Peyer's patch (tissue), 4 donors: ENCODE measurements at places on chromosomes 11 and 22.

DNA sequence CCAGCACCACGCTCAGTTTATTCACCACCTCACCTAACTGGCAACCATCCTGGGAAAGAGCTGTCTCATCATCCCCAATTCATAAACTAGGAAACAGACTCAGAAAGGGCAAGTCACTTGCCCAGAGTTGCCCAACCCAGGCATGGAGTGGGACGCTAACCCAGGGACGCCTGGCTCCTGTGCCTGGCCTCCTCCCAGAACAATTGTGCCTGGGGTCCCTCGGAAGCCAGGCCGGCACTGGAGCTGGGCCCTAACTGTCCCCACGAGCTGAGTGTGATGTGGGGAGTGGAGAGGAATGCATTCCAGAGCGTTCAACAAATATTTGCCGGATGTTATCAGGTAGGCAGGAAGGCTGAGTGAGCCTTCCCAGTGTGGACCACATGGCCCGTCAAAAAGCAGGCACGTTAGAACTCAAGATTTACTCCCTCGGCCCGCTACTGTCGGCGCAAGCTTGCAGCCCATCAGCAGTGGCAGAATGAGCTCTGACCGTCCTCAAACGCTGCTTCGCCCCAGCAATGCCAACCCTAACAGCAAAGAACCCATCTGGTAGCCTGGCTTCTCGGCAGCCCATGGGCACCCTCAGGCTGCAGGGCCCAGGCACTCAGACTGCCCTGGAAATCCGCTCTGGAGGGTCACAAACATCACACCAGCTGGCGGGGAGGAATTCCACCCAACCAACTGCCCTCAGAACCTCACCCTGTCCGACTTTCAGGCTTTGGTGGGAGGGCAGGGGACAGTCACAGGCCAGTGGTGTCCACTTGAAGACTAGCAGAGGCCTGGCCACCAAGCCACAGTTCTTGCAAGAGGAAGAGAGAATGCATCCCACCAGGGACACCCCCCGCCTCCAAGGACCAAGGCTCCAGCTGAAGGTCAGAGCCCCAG lies 35.6 kb downstream of the MYH9 start:
- peaks cover 25% of the 10 kb centered on the region for H3K36me3 ChIP-seq
- H3K27ac ChIP-seq: peak overlapping the region; percentile 84
- no peaks in the 10 kb centered on the region for H3K27me3 ChIP-seq
- DNase-seq: no peak
- peaks cover 48% of the 10 kb centered on the region for H3K4me1 ChIP-seq

DNA sequence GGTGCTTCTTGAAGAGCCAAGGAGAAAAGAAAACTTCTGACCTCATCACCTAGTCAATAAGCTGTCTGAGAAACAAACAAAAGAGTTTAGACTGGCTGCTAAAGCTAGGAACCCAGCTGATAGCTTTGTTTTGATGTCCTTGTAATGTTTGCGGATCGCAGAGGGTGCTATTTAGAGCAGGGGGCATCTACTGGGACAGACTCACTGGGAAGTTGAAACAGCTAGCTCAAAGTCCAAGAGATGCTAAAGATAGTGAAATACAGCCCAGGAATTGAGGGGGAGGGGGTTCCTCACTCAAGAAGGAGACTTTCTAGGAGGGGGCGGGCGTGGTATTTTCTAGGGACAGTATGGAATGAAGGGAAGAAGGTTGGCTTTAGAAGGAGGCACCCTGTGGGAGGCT lies 18.9 kb downstream of the ZBTB16 start:
- no peak overlapping the region for H3K4me3 ChIP-seq
- H3K36me3 ChIP-seq: no peaks in the 10 kb centered on the region
- H3K27me3 ChIP-seq: no peaks in the 10 kb centered on the region
- no peak overlapping the region for H3K27ac ChIP-seq
- peaks cover 8% of the 10 kb centered on the region for H3K4me1 ChIP-seq
- no peak for DNase-seq

DNA sequence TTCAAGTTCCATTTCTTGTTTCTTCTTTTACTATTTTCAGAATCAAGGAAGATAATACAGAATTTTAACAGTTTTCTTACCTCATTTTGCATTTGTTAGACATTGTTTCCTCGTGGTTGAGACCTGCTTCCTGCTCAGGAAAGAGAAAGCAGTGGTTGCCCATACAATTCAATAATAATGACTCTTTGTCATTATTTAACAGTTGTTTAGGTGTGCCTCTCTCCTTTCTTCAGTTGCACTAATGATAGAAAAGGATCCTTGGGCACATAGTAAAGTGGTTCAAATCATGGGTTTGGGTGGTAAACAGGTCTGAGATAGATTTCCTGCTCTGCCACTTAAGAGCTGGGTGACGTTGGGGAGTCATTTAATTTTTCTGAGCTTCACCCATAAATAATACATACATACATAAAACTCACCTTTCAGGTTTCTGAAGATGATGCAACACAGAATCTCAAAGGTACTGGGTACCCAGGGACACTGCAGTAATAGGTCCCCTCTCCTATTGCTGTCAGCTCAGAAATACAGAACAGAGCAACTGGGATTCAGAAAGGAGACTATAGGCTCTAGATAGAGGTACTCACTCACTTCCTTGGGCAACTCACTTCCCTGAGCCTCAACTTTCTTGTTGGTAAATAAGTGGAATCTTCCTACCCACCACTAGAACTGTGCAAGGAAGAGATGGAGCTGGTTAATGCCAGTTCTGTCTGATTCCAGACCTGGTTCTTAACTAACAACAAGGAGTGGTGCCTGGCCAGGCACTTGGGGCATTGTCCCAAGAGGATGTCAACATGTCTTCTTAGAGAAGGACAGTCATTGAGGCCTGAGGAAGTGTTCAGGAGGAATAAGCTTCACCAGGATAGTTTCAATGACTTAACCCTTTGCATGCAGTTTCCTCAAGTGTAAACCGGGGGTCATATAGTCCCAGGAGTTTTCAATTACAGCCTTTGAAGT lies 34.9 kb downstream of the CD44 start:
- no peaks in the 10 kb centered on the region for H3K27me3 ChIP-seq
- peaks cover 6% of the 10 kb centered on the region for H3K4me1 ChIP-seq
- no peak for DNase-seq
- H3K27ac ChIP-seq: peak overlapping the region; percentile 76

DNA sequence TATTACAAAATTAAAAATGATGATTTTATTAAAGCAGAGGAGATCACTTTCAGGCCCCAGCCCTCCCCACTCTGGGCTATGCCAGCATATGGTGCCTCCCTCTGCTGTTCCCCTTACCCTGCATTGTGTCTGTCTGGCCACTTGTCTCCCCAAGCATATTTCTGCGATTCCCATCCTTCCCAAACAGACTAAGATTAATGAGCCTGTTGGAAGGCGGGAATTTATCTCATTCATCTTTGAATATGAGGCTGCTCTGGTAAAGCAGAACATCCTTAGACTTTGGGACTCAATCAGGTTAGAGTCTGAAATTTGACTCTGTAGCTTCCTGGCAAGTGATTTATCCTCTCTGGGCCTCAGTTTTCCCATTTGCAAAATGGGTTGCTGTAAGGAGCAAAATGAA lies 25.7 kb downstream of the AMPD3 start:
- no peaks in the 10 kb centered on the region for H3K4me1 ChIP-seq
- H3K27ac ChIP-seq: no peak overlapping the region
- DNase-seq: no peak
